ENCODE measurements at places on chromosomes 12 and 14.

DNA sequence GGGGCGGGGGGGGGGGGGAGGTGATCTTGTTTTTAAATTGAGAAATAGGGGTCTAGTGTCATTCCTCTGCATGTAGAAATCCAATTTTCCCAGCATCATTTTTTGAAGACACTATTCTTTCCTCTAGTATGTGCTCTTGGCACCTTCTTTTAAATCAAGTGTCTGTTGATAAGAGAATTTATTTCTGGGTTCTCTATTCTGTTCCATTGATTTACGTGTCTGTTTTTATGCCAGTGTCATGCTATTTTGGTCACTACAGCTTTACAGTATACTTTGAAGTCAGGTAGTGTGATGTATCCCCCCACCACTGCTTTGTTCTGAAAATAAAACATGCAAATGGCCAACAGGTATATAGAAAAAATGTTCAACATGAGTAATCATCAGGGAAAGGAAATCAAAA, 252.7 kb downstream of the MED13L start:
- no peak for DNase-seq

GRCh38 chr12:8596561-8596960, 16.1 kb downstream of the AICDA start:
- no peak for DNase-seq

- no peak for DNase-seq
These were observed 210.1 kb downstream of the DPF3 start for GRCh38 chr14:72683787-72684186.

DNA sequence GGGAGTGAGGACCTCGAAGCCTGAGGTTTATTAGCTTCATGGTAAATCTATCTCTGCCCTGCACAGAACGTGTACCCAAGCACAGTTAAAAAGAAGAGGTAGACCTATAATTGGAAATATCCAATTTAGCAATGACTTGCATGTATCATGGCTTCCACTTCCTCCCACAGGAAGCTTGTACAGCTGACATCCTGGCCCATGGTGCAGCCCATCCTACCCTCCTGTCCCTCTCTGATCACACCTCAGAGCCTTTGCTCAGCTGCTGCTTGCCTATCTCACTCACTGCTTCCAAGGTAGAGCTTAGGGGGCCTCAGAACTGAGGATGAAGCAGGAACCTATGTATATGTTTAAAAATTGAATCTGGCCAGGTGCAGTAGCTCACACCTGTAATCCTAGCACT, 4.3 kb upstream of the BCDIN3D start:
- no peak for DNase-seq

GRCh38 chr14:20803223-20803622, 579 bp upstream of the RNASE1 start:
- no peak for DNase-seq

- no peak for DNase-seq
These were observed 66.2 kb downstream of the NTF3 start for GRCh38 chr12:5498076-5498475.

GRCh38 chr14:72888636-72889201, 5.2 kb downstream of the DPF3 start:
- no peak for DNase-seq

DNA sequence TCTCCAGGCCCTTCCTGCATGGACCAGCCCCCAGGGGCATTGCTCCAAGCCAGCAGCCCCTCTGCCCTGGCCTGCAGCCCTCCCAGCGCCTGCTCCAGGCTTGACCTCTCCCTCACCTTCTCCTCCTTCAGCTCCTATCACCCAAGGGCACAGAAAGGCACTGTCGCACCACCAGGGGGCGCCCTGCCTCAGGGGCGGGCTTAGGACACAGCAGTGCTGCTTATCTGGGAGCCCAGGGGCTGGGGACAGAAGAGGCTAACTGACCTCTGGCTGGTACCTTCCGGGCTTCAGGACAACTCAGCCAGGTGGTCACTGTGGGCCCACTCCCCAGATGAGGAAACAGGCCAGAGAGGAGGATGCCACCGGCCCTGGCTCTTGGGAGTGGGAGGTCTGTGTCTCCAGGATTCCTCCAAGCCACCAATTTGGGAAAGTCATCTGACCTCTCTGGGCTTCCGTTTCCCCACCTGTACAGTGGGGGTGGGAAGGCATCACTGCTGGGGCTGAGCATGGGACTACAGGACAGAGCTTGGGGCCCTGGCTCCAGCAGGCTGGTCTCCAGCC, 25.3 kb upstream of the GPR132 start:
- DNase-seq, result peak; percentile 61

GRCh38 chr12:262817-263216, at the start of gene SLC6A13:
Gene SLC6A13 (minus strand): TSS chr12:262836. CDS start chr12:260052, 2,784 bp downstream.
- peak; percentile 84 for DNase-seq

GRCh38 chr14:99899578-99900178, 106.5 kb downstream of the EML1 start:
- peak; percentile 14 for DNase-seq

GRCh38 chr14:100389497-100390104, 66.5 kb downstream of the SLC25A47 start:
- DNase-seq, result no peak

GRCh38 chr12:116697305-116697704, 40.6 kb downstream of the SPRING1 start:
- DNase-seq, result no peak

Data from renal pelvis (tissue), 12 donors.